Pulmonary artery endothelial cell (primary cell): ENCODE measurements at places on chromosomes 1 and 21.

DNA sequence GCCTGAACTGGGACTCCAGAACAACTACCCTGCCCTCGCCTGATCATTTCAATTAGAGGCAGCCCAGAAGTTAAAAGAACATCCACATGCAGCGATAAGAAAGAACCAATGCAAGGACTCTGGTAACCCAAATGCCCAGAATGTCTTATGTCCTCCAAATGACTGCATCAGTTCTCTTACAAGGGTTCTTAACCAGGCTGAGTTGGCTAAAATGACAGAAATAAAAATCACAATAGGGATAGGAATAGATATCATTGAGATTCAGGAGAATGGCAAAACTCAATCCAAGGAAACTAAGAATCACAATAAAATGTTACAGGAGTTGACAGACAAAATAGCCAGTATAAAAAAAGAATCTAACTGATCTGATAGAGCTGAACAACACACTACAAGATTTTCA, 80.1 kb upstream of the PTGFR start:
- DNase-seq = no peak

DNA sequence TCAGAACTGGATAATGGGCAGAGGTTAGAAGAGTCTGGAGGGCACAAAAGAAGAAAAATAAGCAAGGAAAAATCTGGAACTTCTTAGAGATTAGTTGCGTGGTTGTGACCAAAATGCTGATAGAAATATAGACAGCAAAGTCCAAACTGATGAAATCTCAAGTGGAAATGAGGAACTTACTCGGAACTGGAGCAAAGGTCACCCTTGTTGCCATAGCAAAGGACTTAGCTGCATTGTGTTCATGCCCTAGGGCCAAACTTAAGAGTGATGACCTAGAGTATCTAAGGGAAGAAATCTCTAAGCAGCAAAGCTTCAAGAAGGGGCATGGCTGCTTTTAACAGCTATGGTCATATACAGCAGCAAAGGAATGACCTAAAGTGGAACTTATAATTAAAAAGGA, 180.0 kb downstream of the TTLL7 start:
- no peak for DNase-seq

GRCh38 chr1:18198260-18198659, 90.7 kb downstream of the IGSF21 start:
- no peak for DNase-seq

GRCh38 chr1:200872446-200873115, at the start of gene GPR25:
Gene GPR25 (plus strand): TSS chr1:200872981. CDS start chr1:200873038, 57 bp downstream.
- no peak for DNase-seq

- DNase-seq = no peak
Observed at GRCh38 chr1:5886140-5886483, 106.1 kb downstream of the NPHP4 start.

GRCh38 chr1:32709075-32709474, 6.5 kb upstream of the SYNC start:
- no peak for DNase-seq

GRCh38 chr1:226749467-226749866, 10.4 kb upstream of the ITPKB start:
- DNase-seq = no peak

GRCh38 chr1:153827168-153827964, 52.2 kb downstream of the SLC27A3 start:
- DNase-seq = no peak

DNA sequence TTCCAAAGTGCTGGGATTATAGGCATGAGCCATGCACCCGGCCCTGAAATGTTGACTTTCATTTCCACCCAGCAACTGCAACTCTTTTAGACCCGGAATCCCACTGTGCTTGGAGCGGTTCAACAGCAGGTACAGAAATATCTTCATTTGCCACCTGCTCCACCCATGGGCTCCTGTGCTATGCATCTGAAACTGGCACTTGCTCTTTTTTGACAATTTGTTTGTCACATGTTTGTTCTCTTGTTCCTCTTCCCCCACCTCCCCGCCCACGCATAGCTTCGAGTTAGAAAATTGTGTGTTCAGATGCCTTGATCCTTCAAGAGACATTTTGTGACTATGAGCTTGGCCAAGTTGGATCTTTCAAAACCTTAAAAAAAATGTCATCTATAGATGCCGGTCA, 2.4 kb upstream of the IFNLR1 start:
- DNase-seq = no peak

GRCh38 chr1:183651612-183652011, 1.5 kb downstream of the APOBEC4 start:
- DNase-seq = no peak

- DNase-seq = no peak
Observed at GRCh38 chr1:219326843-219327242, 153.2 kb downstream of the LYPLAL1 start.

GRCh38 chr21:35905096-35905962, 155.0 kb downstream of the SETD4 start:
- DNase-seq = no peak
